ENCODE measurements at places on chromosomes 4 and X.

GRCh38 chrX:109077788-109078187 is 341.4 kb upstream of the IRS4 start:
- DNase-seq = no peak

GRCh38 chrX:45712067-45712466 is 511.4 kb upstream of the DIPK2B start:
- DNase-seq = no peak

DNA sequence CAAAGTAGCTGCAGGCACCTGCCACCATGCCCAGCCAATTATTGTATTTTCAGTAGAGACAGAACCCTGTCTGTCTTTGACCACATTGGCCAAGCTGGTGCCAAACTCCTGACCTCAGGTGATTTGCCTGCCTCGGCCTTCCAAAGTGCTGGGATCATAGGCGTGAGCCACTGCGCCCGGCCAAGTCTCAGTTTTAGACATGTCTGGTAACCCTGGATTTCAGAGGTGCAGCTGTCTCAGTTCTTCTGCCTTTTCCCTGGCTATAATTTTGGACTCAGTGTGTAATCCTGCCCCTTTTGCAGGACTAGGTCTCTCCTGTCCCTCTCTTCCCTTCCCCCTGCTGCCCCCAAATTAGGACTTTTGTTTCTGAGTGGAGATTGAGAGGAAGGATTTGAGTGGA is 46.6 kb downstream of the FAM193A start:
- DNase-seq = no peak

DNA sequence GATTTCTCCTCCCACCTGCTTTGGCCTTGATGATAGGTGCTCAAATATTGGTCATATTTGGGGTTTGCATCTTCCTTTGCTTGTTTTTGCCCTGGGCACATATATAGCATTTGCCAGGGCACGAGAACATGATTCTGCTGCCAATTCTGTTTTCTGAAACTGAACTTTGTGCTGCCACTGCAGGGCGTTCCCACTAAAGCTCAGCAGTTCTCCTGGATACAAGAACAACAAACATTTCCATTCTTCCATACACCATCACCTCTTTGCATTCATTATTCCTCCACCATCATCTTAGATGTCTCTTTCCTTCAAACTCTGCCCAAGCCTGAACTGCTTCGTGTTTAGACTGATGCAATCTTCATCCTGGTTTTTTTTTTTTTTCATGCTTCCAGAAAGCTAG is 36.3 kb upstream of the GATB start:
- DNase-seq = no peak

GRCh38 chr4:100986360-100986868 is 360.9 kb downstream of the PPP3CA start:
- no peak for DNase-seq

GRCh38 chrX:40863671-40864070 is 128.3 kb upstream of the MED14 start:
- DNase-seq = no peak

DNA sequence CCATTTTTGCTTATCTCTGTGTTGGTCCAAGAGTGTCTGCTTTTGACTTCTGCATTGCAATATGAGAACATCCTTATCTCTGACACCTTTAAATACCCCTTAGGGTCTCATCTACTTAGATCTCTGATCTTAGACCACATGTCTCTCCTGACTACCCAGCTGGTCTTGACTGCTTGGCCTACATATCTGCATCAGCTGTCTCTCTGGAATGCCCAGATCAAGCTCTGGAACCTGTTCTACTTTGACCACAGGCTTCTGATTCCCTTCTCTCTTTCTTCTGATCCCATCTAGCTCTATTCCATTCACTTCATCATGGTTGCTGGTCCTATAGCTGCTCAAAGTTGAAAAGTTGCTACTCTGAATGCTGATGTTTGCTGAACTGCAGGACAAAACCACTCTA is 301.2 kb downstream of the MAPK10 start:
- DNase-seq = no peak

Data from WERI-Rb-1 (cell line).